HepG2 (cell line): ENCODE measurements at places on chromosomes 1 and 21.

GRCh38 chr1:34975338-34975737 lies 9.8 kb downstream of the TMEM35B start:
- DNase-seq, result no peak

GRCh38 chr21:44766014-44766817 lies 35.4 kb downstream of the UBE2G2 start:
- no peak for DNase-seq

DNA sequence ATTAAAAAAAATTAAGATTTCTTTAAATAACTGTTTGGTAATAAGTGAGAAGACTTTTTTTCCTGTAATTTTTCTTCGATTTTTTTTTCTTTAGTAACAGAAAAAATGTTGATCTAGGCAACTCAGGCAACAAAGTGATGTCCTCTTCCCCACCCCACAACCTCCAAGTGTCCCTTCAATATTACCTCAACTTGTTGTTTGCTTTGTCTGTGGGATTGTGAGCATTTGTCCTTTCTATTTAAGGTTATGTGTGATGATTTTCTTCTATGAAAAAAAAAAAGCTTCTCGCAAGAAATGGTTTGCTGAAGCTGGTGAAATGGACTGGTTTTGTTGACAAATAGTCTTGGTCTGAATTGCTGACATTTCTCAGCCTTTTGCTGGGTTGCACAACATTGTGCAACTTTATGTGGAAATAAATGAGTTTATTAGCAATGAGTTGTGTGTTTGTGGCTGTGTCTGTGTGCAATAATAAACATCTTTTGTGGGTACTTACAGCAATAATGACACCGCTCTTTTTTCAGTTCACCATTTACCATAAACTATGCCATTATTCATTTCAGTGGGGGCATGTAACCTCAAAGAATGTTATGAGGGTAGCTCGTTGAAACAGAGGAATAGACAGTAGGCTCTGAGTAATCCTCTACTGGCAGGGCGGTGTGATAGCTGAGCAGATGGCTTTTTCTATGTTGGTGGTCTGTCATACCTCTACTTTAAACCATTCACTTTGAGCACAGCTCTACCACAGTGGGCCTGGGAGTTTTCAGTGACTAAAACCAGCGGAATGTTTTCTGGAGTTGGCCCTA lies 218.4 kb downstream of the HLX start:
- no peak for DNase-seq

DNA sequence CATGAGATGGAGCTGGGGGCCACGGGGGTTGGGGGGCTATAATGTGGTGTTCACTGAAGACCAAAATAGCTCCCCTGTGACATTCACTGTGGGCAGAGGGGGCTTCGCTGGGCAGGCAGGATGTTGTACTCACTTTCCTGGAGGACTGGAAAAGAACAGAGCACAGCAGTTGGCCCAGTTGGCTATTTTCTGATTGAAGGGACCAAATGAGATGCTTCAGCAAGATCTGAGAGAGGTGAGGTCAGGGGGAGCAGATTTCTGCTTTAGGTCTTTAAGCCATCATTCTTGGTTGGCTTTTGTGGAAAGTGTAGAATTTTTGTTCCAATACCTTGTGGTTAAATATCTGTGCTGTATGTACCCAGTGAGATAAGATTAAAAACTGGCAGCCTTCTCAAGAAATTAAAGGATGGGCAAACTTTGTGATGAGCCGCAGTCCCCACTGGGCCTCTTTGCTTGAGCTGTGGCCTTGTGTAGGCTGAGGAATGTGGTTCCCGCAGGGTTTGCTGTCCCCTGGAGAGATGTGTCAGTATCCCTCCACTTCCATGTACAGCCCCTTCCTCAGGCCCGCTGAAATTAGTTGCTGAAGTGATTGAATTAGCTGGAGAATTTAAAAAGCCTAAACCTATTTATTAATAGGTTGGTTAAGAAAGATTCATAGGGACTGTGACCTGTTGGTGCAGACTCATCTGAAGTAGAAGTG lies 80.7 kb downstream of the ATP5PO start:
- no peak for DNase-seq

- DNase-seq, result peak; percentile 42
Measured at GRCh38 chr1:9927259-9927658, 15.9 kb downstream of the LZIC start.

GRCh38 chr1:219085082-219085481 lies 88.6 kb upstream of the LYPLAL1 start:
- DNase-seq, result no peak

DNA sequence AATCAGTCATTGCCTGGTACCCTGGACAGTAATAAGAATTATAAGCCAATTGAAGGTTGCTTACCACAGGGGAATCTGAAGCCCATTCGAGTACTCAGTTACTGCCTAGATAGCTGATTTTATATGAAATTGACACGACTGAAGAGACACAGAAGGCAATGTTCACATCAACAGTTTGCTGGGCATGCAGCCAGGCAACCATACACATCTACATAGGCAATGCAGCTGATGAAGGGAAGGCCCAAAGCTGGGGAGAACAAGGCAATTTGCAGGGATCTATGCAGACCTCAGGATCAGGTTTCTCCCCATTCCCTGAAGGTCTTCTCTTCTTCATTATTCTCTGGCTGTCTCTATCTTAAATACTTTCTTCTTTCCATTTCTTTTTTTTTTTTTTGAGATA lies 448.7 kb downstream of the PTBP2 start:
- DNase-seq, result no peak
